A172 (cell line): ENCODE measurements at places on chromosomes 2 and 18. TPM values are rescaled to one million over a fixed set of nuclear protein-coding genes. Genes with fewer than 3 reads are reported as not detected.
A peak's percentile ranks its signal among the peaks of the same experiment; 100 is the strongest.

The RGPD3 gene
- total RNA-seq = 0.21 and 0.36 TPM in 2 replicates

The IL1F10 gene
- total RNA-seq = not detected in 2 replicates

The SH2D6 gene
- 0.22 and 1.0 TPM in 2 replicates for total RNA-seq

The TFPI gene
- 166 and 226 TPM in 2 replicates for total RNA-seq

The SCG2 gene
- total RNA-seq = 1.7 and 2.2 TPM in 2 replicates

The MRPS9 gene
- total RNA-seq = 68.7 and 77.0 TPM in 2 replicates

The KCNK3 gene
- total RNA-seq = 0.05 and 0.60 TPM in 2 replicates

The STON1 gene
- 2.5 and 3.4 TPM in 2 replicates for total RNA-seq

The CD28 gene
- 0.19 TPM in 1 of 2 replicates, not detected in the other for total RNA-seq

The HOXD12 gene
- total RNA-seq = not detected in 2 replicates

The SYT4 gene
- not detected in 2 replicates for total RNA-seq

The AQP12B gene
- total RNA-seq = not detected in 2 replicates

The TMEM169 gene
- 0.48 and 0.52 TPM in 2 replicates for total RNA-seq

GRCh38 chr2:139495851-139496250 lies 715.7 kb upstream of the NXPH2 start:
- no peak for DNase-seq

DNA sequence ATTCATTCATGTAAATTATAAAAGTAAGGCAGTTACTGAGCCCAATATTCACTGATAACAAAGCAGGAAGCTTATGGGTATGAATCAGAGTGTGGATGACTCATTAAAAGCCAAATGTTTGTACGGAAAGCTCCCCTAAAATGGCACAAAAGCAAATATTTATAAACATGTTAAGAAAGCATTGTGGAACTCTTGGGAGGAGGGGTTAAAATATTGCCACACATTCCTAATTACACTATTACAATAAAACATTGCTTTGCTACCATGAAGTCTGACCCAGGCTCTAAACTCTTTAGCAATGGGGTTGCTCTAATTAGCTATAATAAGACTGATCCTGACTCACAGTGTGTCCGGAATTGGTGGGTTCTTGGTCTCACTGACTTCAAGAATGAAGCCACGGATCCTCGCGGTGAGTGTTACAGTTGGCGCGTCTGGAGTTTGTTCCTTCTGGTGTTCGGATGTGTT lies 110.9 kb downstream of the NAB1 start:
- DNase-seq = peak; percentile 88

DNA sequence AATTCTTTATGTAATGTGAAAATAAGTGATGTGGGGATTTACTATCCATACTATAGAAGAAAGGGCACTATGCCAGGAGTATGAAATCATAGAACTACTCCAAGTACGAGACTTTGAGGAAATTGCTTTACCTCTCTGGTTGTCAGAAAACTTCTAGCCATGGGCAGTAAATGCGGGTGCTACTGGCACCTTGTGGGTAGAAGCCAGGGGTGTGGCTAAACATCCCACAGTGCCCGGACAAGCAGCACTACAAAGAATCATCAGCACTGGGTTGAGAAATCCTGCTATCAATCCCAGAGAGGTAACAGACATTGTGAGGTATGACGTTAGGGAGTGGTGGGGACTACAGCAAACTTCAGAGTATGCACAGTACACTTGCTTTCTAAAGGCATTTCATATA lies 453.5 kb upstream of the TNP1 start:
- DNase-seq = no peak

- DNase-seq = no peak
These were observed 43.6 kb upstream of the AGPS start for GRCh38 chr2:177348733-177349693.

- DNase-seq = no peak
These were observed 89.9 kb upstream of the TMEM247 start for GRCh38 chr2:46389417-46389916.

- no peak for DNase-seq
These were observed 25.9 kb downstream of the ZAP70 start for GRCh38 chr2:97739020-97739892.

- DNase-seq = no peak
These were observed 200.6 kb downstream of the WDR7 start for GRCh38 chr18:56851774-56852173.

- DNase-seq = no peak
These were observed 14.9 kb upstream of the B3GNT2 start for GRCh38 chr2:62180975-62181374.

GRCh38 chr18:48982266-48982665 lies 31.5 kb upstream of the SMAD7 start:
- DNase-seq = no peak

DNA sequence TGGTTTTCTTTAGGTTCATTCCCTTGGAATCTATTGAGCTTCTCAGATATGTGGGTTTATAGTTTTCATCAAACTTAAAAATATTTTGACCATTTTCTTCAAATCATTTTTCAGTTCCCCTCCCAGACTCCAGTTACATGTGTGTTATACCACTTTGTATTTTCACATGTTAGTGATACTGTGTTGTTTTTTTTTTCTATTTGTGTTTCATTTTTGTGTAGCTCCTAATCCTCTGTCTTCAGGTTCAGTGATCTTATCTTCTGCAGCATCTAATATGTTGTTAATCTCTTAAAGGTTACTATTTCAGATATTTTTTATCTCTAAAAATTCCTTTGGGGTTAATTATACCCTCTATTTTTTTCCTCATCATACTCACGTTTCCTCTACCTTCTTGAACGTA lies 51.2 kb downstream of the STRADB start:
- DNase-seq = no peak

- DNase-seq = peak; percentile 23
These were observed 298.3 kb downstream of the TDRD15 start for GRCh38 chr2:21422050-21422449.

GRCh38 chr2:28338831-28339321 lies 53.8 kb upstream of the FOSL2 start:
- DNase-seq = no peak

GRCh38 chr2:42977270-42978174 lies 185.1 kb upstream of the HAAO start:
- DNase-seq = no peak

- no peak for DNase-seq
These were observed 1321.6 kb upstream of the ACVR2A start for GRCh38 chr2:146523196-146523595.

- no peak for DNase-seq
These were observed 20.1 kb upstream of the LTBP1 start for GRCh38 chr2:32926708-32927084.

GRCh38 chr18:52312346-52312745 lies 27.7 kb upstream of the DCC start:
- DNase-seq = peak; percentile 31

DNA sequence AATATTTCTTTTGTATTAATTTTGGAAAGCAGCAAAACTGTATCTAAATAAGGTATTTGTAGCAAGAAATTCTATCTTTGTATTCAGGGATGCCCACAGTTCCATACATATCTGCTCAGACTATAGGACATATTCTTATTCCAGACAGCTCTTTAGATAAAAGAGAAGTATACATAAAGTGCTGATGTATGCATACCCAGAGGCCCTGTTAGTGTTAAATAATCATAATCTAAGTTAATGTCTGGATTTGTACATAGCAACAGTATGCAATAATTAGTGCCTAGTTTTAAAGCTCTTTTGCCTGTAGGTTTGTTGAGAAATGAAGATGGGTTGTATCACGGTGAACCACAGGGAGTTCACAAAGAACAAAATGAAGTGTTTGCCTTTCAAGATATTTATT lies 428.0 kb upstream of the RGPD4 start:
- no peak for DNase-seq

DNA sequence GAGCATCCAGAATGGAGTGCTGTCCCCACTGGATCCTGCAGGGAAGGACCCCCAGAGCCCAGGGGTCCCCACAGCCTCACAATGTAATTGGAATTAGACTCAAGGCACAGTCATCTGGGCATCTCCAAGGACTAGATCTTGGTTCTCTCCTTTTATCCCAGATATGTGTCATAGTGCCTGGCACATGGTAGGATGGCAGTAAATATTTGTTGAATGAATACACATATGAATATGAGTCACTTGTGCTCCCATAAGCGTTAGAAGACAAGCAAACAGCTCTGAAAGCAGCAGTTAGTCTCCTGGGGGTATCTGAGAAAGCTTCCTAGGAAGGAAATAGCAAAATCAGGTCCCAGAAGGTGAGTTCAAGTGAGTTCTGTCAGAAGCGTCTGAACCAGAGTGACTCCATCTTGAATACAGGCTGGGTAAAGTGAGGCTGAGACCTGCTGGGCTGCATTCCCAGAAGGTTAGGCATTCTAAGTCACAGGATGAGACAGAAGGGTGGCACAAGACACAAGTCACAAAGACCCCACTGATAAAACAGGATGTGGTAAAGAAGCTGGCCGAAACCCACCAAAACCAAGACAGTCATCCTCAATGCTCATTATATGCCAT lies 234.1 kb upstream of the ID2 start:
- peak; percentile 81 for DNase-seq

- peak; percentile 80 for DNase-seq
These were observed 132.3 kb upstream of the RND3 start for GRCh38 chr2:150619607-150620330.

GRCh38 chr2:195503208-195503607 lies 153.8 kb upstream of the SLC39A10 start:
- DNase-seq = no peak

DNA sequence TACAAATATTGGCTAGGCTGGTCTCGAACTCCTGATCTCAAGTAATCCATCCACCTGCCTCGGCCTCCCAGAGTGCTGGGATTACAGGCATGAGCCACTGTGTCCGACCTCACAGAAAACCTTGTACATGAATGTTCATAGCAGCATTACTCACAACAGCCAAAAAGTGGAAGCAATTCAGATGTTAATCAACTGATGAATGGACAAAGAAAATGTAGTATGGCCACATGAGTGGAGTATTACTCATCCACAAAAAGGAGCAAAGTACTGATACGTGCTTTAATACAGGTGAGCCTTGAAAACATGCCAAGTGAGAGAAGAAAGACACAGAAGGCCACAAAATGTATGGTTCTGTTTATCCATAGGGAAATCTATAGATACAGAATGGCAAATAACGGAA lies 20.6 kb downstream of the CEP192 start:
- no peak for DNase-seq

- DNase-seq = no peak
These were observed 509.9 kb upstream of the VRK2 start for GRCh38 chr2:57536535-57537231.

DNA sequence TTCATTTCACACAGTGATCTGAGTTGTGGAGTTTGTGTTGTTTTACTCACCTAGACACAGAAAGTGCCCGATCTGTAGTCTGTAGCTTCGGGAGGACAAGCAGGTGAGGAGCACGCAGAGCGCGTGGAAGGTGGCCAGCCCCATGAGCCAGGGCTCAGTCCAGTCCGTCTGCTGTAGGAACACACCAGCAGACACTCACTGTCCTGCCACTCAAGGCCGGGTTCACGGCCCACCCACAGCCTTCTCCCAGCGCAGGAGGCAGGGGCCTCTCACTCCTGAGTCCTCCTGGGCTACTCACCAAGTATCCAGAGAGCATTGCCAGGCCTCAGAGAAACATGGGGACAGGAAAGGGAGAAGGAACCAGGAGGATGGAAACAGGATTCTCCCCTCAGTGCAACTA lies 1.7 kb downstream of the TMEM18 start:
- DNase-seq = no peak

DNA sequence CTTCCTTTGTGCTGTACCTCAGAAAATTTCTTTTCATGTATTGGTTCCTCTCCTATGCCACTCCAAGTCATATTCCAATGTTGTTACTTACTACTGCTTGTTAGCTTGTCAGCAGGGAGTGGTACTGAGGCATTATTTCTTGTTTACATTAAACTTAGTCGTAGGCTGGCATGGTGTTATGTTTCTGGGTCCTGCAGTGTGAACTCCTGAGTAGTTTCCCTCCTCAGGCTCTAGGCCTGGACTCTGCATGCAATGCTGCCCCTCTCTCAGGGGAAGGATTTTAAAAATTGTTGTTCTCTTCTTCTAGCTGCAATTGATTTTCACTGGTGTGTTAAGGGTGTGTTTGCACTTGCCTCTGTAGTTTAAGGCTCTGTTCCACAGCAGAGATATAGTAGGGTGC lies 671.6 kb downstream of the PLCL1 start:
- DNase-seq = no peak

DNA sequence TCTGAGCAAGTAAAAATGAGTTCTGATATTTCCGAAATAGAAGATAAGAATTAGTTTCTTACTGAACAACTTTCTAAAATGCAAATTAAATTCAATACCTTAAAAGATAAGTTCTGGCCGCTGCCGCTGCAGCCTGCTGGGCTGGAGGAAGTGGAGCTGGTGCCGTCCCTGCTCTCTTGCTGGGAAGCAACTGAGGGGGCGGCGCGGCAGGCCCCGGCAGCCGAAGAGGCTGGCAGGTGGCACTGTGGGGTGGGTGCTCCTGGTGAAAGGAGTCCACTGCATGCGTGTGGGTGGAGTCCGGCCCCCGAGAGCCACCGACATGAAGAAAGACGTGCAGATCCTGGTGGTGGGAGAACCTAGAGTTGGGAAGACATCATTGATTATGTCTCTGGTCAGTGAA lies 89.5 kb upstream of the ZNF519 start:
- no peak for DNase-seq

DNA sequence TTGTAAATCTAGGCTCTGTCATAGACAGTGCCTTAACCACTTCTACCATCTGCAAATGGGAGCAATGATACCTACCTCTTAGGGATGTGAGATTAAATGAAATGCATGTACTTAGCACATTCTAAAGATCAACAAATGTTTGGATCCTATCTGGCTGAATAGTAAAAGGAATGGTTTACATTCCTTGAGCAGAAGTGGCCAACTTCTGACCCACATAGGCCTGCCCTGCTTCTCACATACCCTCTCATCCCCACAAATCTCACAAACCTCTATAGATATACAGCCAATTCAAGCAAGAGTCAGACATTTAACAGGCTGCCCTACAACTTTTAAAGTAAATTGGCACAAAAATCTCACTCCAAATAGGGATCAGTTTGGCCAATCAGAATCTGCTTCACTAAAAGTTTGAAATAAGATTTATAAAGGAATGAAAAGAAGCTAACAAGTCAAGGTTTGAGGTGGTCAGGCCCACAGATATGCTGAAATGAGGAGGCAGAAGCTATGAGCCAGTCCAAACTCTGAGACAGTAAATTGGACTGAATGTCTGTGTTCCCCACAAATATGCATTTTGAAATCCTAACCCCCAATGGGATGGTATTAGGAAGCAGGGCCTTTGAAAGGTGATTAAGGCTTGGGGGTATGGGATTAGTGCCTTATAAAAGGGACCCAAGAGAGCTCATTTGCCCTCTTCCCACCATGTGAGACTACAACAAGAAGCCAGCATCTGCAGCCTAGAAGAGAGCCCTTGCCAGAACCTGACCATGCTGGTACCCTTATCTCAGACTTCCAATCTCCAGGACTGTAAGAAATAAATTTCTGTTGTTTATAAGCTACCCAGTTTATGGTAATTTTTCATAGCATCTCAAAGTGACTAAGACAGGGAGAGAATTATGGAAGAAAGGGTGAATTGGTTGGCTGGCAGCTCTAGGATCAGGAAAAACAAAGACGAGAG lies 227.8 kb upstream of the RBMS1 start:
- DNase-seq = no peak

- no peak for DNase-seq
These were observed 210.6 kb downstream of the CAMKMT start for GRCh38 chr2:44572196-44572900.

DNA sequence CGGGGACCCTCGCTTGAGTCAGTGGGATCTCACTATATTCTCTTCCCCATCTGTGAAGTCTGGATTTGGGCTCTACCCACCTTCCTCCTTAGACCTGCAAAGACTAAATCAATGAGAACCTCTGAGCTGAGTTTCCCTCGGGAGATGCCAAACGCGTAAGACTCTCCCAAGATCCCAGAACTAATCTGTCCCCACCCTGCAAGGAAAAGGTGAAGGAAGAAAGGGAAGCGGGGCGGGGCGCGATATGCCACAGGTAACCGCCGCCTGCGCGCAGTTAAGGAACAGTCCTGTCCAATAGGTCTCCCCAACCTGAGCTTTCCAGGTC lies 780 bp downstream of the SRD5A2 start:
- no peak for DNase-seq
